ENCODE measurements at places on chromosomes 3 and 15. TPM values are rescaled to one million over a fixed set of nuclear protein-coding genes. Genes with fewer than 3 reads are reported as not detected.

RTP4 gene
- total RNA-seq: 3.8 TPM

SLCO3A1 gene
- total RNA-seq: 10.4 TPM

DNAH12 gene
- 0.05 TPM for total RNA-seq

SAMMSON gene
- total RNA-seq: not detected

GRCh38 chr3:117962750-117963149 is 1071.9 kb downstream of the IGSF11 start:
- peaks cover 6% of the 10 kb centered on the region for H3K36me3 ChIP-seq
- H3K27ac ChIP-seq: no peak overlapping the region
- no peak for DNase-seq
- H3K27me3 ChIP-seq: no peaks in the 10 kb centered on the region
- H3K4me3 ChIP-seq: no peak overlapping the region
- no peaks in the 10 kb centered on the region for H3K4me1 ChIP-seq

DNA sequence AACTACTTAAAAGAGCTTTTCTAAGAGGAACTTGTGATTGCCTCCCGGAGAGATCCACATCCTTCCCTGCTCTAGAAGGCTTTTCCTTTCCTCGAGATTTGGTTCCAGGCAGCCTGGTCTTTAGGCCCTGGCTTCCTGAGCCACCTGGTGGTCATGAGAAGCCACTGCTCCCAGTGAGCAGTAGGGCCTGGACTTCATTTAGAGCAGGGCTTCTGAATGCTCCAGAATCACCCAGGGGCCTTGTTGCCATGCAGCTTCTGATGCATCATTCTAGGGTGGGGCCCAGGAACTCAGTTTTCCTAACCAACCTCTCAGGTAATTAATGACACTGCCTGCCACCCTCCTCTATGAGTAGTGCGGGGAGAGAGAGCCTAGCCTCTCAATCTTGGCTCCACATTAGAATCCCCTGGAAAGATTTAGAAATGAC is 29.6 kb downstream of the PSMD6 start:
- H3K27me3 ChIP-seq: no peaks in the 10 kb centered on the region
- peaks cover 38% of the 10 kb centered on the region for H3K36me3 ChIP-seq
- no peak overlapping the region for H3K4me3 ChIP-seq
- no peak for DNase-seq
- peaks cover 7% of the 10 kb centered on the region for H3K4me1 ChIP-seq

GRCh38 chr3:110708156-110708555 is 363.5 kb upstream of the NECTIN3 start:
- DNase-seq: no peak
- H3K27ac ChIP-seq: no peak overlapping the region
- H3K4me3 ChIP-seq: no peak overlapping the region
- no peaks in the 10 kb centered on the region for H3K4me1 ChIP-seq
- no peaks in the 10 kb centered on the region for H3K27me3 ChIP-seq

DNA sequence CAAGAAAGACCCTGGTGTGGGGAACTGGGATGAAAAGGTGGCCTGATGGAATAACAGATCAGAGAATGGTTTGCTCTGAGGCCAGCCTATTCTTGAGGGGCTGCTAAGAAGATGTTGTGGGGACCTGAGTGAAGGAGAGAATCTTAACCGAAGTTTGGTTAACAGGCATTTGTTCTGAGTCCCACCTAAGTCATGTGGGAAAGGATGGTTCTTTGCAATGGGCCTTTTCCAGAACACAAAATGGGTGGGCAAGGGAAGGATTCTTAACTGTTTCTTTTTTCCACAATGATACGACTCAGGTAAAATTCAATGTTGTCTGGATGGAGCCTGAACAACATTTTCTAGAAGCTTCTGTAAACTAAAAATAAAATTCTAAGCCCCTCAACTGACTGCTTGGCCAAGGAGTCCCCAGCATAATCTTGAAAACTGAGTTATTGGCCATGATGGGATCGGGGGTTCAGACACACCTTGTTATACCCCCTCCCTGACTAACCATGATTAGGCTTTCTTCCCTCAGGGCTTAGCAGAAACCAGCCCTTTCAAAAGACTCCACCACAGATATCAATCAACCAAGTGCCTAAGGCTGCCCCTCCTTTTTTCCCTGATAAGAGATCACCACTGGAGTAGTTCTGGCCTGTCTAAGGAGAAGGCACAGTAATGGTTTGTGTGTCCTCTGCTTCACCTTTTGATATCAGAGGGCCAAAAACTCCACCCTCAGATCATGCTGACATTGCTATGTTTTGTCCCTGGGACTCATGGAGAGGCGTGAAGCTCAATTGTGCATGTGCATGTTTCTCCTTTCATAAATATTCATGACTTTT is 30.1 kb downstream of the SCN11A start:
- H3K27ac ChIP-seq: no peak overlapping the region
- H3K27me3 ChIP-seq: peaks cover 17% of the 10 kb centered on the region
- H3K4me1 ChIP-seq: no peaks in the 10 kb centered on the region
- no peaks in the 10 kb centered on the region for H3K36me3 ChIP-seq
- no peak overlapping the region for H3K4me3 ChIP-seq

DNA sequence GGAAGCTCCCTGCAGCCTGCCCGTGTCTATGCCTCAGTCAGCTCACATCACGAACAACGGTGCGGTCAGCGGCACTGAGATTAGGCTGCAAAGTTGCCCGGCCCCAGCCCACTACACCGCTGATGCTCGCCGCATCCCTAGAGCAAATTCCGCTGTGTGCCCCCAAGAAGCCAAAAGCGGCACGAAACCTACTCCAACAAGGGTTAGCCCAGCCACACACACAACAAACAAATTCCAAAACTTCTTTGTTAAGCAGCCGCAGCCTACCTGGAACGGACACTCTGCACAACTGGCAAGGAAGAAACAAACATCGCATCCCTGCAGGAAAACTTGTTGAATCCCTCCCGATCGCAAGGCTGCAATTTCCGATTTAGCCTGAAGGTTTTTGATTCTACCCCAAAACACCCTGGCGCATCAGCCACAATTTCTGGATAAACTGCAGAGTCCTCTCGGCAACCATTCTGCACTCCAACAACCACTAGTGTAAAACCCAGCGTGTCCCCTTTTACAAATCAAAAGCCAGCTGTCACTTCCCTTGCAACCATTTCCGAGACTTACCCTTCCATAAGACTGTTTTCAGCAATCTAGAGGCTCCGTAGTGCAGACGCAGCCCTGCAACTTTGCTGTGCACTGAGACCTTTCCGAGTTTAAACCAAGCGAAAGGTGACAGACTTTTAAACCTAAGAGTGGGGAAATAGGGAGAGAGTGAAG is 449 bp downstream of the ROBO1 start:
- no peaks in the 10 kb centered on the region for H3K27me3 ChIP-seq
- H3K27ac ChIP-seq: no peak overlapping the region
- peaks cover 6% of the 10 kb centered on the region for H3K36me3 ChIP-seq
- no peak for DNase-seq

DNA sequence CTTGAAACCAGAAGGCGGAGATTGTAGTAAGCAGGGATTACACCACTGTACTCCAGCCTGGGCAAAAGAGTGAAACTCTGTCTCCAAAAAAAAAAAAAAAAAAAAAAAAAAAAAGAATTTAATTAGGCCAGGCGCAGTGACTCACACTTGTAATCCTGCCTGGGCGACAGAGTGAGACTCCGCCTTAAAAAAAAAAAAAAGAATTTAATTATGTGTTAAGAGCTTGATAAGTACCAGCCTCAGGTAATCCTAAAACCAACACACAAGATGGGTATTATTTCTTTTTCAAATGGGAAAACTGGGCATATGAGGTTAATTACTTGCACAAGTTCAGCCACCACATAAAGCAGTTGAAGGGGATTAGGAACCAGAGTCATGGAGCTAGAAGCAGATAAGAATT is 49.0 kb downstream of the PBRM1 start:
- DNase-seq: no peak
- H3K4me3 ChIP-seq: no peak overlapping the region
- H3K27ac ChIP-seq: no peak overlapping the region

DNA sequence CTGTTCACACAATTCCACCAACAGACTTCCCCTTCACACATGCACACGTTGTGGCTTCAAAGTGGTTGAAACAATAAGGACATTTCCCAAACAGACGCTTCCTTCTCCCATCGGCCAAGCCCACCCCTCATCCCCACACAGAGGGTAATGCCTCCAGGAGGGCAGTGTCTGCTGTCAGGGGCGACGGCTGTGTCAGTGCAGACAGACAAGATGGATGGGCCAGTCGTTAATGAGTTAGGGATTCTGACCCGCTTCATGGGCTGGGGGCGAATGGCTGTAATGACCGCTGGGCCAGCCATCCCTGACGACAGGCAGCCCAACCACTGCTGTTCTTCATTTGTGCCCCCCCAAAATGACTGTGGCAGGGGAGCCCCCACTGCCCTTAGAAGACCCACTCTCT is 20.2 kb upstream of the SKIC8 start:
- no peak overlapping the region for H3K27ac ChIP-seq
- no peaks in the 10 kb centered on the region for H3K27me3 ChIP-seq
- DNase-seq: no peak
- H3K36me3 ChIP-seq: no peaks in the 10 kb centered on the region
- no peak overlapping the region for H3K4me3 ChIP-seq

GRCh38 chr3:42970557-42970956 is 8.6 kb upstream of the GASK1A start:
- no peak overlapping the region for H3K4me3 ChIP-seq
- H3K27ac ChIP-seq: no peak overlapping the region
- peaks cover 18% of the 10 kb centered on the region for H3K36me3 ChIP-seq
- no peaks in the 10 kb centered on the region for H3K4me1 ChIP-seq

GRCh38 chr3:160447544-160447943 is 2.0 kb downstream of the TRIM59 start:
- H3K36me3 ChIP-seq: peaks cover 11% of the 10 kb centered on the region
- H3K27me3 ChIP-seq: no peaks in the 10 kb centered on the region
- H3K27ac ChIP-seq: no peak overlapping the region
- peaks cover 28% of the 10 kb centered on the region for H3K4me1 ChIP-seq
- H3K4me3 ChIP-seq: no peak overlapping the region

DNA sequence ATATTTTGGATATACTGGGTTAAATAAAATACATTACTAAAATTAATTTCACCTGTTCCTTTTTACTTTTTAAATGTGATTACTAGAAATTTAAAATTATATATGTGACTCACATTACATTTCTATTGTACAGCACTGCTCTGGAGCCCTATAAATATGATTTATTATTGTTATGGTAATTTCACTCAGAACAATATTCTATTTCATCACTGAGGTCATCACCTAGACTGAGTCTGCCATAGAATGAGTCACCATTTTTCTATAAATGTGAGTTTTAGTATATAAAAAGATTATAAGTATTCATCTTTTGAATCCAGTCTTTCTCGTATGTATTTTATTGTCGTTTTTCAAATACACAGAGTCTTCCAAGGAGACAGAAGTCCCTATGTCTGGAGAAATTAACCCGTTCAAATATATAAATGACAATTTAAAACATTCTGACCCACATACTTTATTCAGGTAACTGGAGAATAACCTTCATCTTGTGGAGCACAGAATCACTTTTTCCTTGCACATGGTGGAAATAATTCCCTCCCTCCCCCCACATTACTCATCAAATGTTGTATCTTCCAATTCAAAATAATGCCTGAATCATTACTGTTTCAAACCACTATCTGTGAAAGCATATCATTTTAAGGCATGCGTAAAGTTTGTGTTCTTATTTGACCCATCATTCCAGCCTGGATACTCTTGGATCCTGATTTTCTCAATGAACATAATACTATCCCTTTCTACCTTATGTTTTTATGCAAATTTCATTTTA is 30.0 kb downstream of the CHST14 start:
- no peak overlapping the region for H3K27ac ChIP-seq
- H3K4me3 ChIP-seq: no peak overlapping the region
- H3K36me3 ChIP-seq: no peaks in the 10 kb centered on the region
- H3K4me1 ChIP-seq: no peaks in the 10 kb centered on the region
- DNase-seq: no peak

DNA sequence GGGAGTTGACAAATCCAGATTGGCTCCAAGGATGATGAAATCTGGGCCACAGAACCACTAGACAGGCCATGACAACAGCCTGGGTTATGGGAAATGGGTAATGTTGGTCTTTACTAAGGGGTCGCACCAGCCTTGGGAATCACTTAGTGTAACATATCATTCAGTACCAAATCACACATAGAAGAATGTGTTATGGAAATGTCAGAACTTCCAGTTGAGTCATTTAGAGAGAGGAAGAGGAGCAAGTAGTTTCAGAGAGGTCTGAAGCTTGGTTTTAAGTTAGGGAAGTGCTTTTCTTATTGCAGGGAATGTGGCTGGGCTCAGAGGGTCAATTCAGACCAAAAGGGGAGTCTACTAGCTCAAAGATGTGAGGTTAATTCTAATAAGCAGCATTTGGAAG is 241.6 kb upstream of the ZPLD1 start:
- peaks cover 9% of the 10 kb centered on the region for H3K4me1 ChIP-seq
- no peaks in the 10 kb centered on the region for H3K36me3 ChIP-seq
- no peak overlapping the region for H3K27ac ChIP-seq
- H3K4me3 ChIP-seq: no peak overlapping the region
- H3K27me3 ChIP-seq: no peaks in the 10 kb centered on the region

- peak overlapping the region; percentile 13 for H3K27ac ChIP-seq
- no peak for DNase-seq
- H3K36me3 ChIP-seq: no peaks in the 10 kb centered on the region
- peaks cover 89% of the 10 kb centered on the region for H3K4me1 ChIP-seq
- no peaks in the 10 kb centered on the region for H3K27me3 ChIP-seq
- H3K4me3 ChIP-seq: peak overlapping the region; percentile 33
Observed at GRCh38 chr3:72408983-72409779, 439.1 kb downstream of the SHQ1 start.

GRCh38 chr3:187274977-187275338 is 16.6 kb downstream of the MASP1 start:
- no peak for DNase-seq
- H3K4me1 ChIP-seq: no peaks in the 10 kb centered on the region

DNA sequence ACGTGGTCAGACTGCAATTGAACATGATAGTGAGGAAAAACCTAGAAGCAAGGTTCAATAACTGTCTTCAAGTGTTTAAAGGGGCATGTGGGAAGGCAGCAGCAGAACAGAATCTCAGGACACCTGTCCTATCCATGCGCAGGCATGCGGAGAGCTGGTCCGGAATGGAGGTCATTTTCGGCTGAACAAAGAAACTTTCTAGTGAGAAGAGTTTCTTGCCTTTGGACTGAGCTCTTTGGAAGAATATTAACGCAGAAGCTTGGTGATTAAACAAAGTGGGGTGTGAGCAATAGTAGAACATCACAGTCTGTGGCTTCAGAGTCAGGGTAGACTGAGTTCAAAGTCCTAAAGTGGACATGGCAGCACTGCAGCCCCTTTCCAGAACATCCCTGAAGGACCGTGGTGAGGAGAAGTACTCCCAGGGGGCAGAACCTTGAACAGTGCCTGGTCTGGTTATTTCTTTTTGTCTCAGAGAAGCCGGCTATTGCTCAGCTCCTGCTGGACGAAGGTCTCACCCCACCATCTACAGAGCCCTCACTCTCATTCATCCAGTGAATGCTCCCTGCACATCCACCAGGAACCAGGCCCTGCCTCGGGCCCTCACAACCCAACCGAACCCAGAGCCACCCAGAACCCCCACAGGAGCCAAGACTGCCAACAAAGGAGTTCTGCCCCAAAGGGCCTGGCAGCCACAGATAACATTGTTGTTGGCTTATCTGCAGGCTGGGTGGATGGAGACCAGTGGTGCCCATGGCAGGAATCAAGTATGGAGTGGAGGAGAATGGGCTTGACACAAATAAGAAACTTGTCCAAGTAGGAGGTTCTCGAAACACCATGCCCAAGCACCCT is 2.8 kb upstream of the SSUH2 start:
- DNase-seq: no peak
- H3K4me1 ChIP-seq: no peaks in the 10 kb centered on the region
- no peak overlapping the region for H3K27ac ChIP-seq
- no peaks in the 10 kb centered on the region for H3K36me3 ChIP-seq

All from natural killer cell treated with Interleukin-12 subunit alpha and Interleukin-12 subunit beta and Interleukin-15 and Interleukin-18, amount 100 ng/mL, for 72 hours (primary cell).